ENCODE measurements at places on chromosomes 2 and 18.

DNA sequence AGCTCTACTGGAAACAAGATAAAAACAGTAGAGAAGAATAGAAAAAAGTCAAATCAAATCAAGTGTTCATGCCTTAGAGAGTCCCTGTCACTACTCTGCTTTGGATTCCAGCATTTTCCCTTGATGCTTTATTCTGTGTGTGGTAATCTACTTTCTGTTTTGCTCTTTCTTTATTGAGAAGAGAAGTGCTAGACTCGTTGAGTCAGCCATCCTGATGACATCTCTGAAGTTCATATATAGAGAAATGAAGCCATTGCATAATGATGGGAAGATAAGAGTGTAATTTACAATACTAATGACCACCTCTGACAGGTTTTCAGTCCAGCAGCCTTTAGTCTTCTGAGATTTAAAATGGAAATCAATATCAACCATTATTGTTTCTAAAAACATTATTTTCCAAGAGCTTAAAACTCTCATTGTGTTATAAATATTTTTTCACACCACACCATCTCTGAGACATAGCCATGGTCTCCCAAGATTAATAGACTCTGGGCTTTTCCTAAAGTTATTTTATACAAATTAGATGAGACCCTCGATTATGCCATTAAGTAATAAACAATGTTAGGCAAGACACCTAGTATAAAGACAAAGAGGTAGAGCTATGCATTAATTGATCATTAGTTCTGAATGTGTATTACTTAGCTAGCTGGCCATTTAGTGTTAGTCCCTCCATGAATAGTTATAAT lies 679.0 kb upstream of the ACVR2A start:
- no peak for DNase-seq

DNA sequence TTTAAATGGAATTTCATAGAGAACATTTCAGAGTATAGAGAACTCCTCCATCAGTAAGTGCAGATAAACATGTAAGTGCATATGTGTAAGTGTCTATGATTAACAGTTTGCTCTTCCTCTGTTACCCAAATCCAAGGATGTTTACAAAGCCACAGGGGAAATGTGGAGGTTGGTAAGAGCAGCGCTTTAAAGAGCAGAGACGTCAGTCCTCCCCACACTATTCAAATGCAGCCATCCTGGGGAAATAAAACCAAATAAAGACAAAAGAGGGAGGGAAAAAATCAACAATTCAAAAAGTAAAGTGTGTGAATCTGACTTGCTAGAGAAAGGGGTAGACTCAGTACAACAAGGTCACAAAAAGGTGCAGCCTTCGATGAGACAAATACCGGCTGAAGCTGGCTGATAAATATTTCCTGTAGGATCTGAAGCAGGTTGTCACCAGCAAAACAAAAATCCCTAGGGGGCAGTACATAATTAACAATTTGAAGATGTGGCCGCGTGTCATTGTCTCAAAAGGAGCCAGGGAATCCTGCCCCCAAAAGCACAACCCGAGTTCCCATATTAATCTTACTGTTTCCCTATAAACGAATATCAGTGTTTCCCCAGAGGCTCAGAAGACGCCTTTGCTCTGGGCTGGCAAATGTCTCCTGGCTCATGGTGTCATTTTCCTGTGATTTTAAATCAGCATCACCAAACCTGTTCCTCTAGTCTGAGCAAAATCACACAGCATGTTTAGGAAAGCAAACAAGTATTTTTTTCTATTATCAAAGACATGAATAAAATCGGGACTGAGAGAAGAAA lies 216.5 kb downstream of the CDCA7 start:
- DNase-seq: no peak

DNA sequence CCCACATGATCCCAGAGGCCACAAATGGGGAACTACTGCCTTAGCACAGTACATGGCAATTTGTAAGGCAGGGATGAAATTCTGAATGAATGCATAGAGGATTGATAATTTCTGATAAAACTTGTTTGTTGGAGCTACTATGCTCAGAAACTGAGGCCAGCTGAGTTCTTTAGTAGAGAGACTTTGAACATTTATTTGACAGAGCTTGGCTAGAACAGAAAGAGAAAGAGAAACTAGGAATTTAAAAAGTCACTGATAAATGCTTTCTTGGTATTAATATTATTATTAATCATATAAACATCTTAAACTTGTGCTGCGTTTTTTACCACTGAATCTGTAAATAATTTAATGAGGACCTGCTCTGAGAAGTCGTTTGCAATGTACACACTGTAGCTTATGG lies 923.7 kb upstream of the CNTNAP5 start:
- no peak for DNase-seq

GRCh38 chr2:59196491-59196890 lies 955.4 kb upstream of the FANCL start:
- DNase-seq: no peak

GRCh38 chr2:180679693-180680092 lies 300.7 kb upstream of the UBE2E3 start:
- no peak for DNase-seq

GRCh38 chr2:62178741-62179271 lies 17.1 kb upstream of the B3GNT2 start:
- no peak for DNase-seq

DNA sequence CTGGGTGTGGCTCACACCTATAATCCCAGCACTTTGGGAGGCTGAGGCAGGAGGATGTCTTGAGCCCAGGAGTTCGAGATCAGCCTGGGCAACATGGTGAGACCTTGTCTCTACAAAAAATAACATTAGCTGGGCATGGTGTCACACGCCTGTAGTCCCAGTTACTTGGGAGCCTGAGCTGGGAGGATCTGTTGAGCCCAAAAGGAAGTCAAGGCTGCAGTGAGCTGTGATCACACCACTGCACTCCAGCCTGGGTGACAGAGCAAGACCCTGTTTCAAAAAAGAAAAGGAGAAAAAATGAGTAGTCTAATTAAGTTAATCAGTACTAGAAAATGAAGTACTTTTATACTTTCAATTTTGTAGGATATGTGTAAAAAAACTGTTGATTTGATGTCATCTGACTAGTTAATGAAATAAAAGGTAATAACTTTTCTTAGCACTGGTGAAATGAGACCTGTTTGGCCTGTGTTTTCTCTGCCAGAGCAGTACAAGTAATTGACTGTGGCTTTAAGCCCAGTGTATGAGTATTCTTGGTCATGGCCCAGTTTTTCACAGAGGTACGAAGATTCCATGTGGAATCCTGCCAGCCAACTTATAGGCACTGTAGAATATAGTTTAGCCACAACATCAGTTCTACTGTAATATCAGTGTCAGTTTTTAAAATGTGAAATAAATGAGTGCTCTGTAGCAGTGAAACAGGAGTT lies 35.8 kb downstream of the MFSD6 start:
- no peak for DNase-seq

- DNase-seq: no peak
These were observed 1122.7 kb upstream of the PIK3C3 start for GRCh38 chr18:40832362-40832761.

GRCh38 chr2:38146907-38147307 lies 71.0 kb upstream of the CYP1B1 start:
- DNase-seq: no peak

DNA sequence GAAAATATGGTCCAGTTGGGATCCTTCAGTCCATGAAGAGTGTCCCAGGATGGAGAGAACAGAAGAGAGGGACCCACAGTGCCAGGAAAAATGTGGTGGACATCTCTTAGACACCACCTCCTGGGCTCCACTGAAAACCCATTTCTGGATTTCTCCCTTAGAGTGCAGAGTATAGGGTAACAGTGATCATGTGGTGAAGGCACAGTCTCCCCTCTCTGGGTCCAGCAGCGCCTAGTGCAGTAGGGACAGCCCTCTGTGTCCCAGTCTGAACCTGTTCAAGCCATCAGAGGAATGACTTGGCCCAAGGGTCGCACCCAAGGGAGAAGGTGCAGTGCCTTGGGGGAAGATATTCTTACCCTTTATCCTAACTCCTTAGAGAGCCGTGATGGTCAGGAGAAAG lies 30.1 kb downstream of the TET3 start:
- no peak for DNase-seq

GRCh38 chr2:120424274-120424796 lies 78.4 kb downstream of the INHBB start:
- no peak for DNase-seq

Measured in stimulated activated CD4-positive, alpha-beta T cell treated with anti-CD3 and anti-CD28 coated beads, Interleukin-15, amount 100 ng/mL, for 48 hours (primary cell).